ENCODE measurements at places on chromosomes 5 and 9.

DNA sequence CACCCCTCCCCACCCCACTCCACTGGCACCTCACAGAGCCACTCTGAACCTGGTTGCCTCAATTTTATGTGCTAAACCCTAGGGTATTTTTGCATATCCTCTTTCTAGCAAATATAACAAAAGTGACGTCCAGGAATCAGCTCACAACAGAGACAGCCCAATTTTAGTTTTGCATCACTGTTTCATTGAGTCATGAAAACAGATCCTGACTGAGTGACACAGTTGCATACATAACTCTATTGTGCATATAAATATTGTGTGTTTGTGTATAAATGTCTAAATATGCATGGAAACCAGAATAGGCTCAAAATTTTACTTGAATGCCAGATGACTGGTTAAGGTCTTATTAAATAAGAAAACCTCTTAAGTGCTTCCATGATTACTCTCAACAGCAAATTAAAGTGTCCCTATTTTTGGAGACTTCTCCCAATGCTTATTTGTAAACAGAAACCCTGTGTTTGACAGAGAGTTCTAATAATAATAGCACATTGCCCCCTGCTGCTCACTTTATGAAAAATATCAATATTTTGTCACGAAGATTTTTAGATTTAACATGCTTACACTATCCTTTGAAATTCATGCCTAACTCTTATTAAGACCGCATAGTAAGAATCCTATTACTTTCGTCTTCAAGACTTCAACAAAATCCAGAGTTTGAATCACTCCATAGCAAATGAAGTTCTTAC lies 75.5 kb upstream of the PRRC1 start:
- DNase-seq: no peak

DNA sequence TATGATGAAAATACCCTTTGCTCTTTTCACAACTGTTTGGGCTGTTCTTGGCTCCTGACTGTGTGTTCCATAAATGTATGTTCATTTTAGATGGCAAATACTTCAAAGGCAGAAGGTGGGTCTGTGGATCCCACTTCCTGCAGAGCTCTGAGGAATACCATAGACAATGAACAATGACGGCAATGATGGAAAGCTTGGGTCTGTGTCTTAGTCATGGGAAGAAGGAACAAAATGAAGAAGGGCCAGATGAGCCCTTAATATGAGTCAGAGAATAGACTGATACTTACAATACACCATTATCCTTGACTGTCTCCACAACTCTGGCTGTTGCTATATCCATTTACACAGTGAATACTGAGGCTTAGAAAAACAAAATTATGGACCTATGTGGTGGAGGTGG lies 126.0 kb downstream of the SLIT3 start:
- no peak for DNase-seq

GRCh38 chr5:74040065-74040551 lies 414.1 kb downstream of the ARHGEF28 start:
- peak; percentile 45 for DNase-seq

DNA sequence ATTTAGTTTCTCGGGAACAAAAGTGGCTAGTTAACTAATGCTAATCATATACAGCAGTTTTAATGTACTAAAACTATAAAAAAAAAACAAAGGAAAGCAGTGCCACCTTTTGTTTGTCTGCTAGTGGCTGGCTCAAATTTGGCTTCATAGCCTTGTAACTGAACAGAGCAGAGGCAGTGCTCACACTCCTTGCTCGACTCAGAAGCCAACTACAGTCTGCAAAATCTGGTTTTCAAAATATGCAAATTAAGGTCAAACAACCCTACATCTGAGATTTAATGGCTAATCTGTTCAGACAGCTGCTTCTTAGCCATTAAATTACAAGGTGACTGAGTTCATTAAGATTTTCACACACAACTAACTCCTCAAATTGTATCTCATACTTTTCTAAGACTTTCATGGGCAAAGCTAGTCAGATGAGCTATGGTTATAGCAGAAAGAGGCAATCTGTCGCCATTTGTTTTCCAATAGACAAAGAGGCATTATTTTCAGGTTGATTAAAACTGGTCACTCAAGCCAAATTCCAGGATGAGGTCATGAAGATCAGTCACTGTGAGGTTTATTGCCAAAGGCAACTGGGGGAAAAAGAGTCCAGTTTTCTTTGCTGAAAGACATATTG lies 56.8 kb upstream of the EPB41L4A start:
- DNase-seq: no peak

DNA sequence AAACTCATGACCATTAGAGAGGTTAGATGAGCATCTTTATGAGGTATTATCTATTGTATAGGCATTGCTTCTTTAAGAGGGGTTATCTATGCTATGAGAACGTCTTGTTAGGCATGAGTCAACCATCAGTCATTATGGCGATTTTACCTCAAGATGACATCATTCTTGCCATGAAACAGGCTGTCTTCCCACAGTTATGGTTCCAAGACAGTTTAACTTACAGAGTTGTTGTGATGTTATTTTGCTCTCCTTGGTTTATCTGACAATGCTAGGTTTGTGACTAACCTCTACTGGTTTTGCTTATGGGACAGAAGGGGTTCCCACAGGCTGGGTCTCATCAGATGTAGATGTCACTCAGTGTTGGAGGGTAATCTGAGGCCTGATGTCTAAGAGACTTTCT lies 1864.7 kb upstream of the ACO1 start:
- no peak for DNase-seq

- DNase-seq: no peak
Observed at GRCh38 chr9:80839821-80840675, 849.3 kb downstream of the TLE1 start.

GRCh38 chr5:40869384-40869783 lies 28.2 kb downstream of the CARD6 start:
- DNase-seq: no peak

GRCh38 chr9:106962122-106962521 lies 99.2 kb downstream of the ZNF462 start:
- no peak for DNase-seq

- no peak for DNase-seq
Observed at GRCh38 chr9:122614362-122614761, at the start of gene OR1Q1. OR1Q1 (plus strand) TSS chr9:122614738; CDS start chr9:122614738, 0 bp downstream.

DNA sequence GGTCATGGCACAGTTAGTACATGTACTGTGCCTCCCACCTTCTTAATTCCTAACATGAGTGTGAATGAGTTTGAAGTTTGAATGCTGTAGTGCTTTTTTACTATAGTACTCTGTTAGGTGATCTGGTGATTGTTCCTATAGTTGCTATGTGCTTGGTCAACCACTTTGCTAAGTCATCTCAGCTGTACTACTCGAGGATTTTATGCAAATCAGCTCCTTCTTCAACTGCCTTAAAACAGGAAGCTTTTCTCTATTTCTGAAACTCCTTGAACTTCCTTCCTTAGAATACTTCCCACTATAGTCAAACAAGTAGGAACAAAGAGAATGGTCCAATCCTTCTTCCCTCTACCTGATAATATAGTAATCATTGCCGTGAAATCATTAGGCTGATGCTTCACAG lies 219.6 kb downstream of the CTNND2 start:
- DNase-seq: no peak

DNA sequence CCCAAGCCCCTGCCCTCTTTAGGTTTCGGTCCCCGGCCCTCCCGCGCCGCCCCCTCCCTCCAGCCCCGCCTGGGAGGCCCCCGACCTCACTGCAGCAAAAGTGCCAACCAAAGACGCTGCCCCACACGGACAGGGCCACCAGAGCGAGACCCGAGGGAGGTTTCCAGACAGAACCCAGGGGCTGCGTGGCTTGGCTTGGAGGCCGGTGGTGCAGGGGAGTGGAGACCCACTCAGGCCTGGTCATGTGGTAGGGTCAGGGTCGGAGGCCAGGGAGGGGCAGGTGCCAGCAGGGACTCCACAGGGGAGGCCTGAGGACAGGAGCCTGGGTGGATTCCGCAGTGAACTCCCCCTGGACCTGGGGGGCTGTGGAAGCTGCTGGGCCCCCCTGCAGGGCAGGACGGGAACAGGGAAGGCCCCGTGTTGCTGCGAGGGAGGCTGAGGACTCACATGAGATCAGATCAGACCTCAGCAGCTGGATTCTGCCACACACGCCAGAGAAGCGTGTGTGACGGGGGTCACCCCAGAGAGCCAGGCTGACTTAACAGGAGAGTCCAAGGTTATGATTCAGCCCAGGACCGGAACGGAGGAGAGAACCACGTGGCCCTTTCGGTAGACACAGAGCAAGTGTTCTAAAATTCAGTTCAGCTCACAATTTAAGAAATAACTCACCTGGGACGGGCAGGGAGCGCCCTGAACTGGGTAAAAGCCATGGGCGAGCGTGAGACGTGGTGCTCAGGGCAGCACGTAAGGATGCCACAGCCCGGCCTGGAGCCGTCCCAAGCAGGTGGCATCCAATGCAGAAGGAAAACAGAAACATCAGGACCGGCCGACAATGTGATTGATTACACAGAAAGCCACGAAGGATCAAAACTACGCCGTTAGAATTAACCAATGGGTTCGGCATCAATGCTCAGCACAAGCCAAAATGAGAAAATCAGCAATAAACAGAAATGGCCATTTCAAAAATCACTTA lies 38.9 kb downstream of the EXD3 start:
- DNase-seq: no peak

GRCh38 chr5:32562843-32563242 lies 22.5 kb upstream of the SUB1 start:
- DNase-seq: no peak

DNA sequence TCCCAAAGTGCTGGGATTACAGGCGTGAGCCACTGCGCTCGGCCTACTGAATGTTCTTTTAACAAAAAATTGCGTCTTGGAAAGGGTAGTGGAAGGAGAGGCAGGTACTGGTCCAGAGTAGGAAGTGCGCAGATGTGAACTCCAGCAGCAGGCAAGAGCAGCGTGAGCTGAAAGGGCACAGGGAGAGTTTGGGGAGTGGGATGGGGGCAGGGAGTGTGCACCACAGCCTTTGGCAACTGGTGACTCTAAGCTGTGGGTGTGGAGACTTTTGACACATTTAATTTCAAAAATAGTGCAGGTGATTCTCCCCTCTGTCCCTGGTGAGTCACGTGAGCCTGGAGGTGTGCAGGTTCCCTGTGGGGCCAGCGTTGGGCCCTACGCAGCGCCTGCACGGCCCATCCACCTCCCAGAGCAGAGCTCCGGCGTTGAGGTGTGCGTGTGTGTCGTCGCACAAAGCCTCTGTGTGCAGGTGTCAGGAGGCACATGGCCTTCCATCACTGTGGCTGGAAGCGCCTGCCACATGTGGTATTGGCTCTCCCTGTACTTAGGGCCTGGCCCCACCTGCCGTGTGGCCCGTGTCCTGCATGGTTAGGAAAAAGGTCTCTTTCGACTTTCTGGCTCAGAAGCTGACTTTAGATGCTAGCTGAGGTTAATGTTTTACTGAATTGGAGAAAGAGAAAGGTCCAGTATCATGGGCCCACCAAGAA lies 11.5 kb downstream of the SQSTM1 start:
- no peak for DNase-seq

- DNase-seq: no peak
Observed at GRCh38 chr9:26813247-26813646, 79.4 kb downstream of the CAAP1 start.

GRCh38 chr5:134614450-134615085 lies 18.1 kb downstream of the SAR1B start:
- no peak for DNase-seq

- peak; percentile 81 for DNase-seq
Observed at GRCh38 chr9:3894772-3895171, 369.0 kb upstream of the RFX3 start.

DNA sequence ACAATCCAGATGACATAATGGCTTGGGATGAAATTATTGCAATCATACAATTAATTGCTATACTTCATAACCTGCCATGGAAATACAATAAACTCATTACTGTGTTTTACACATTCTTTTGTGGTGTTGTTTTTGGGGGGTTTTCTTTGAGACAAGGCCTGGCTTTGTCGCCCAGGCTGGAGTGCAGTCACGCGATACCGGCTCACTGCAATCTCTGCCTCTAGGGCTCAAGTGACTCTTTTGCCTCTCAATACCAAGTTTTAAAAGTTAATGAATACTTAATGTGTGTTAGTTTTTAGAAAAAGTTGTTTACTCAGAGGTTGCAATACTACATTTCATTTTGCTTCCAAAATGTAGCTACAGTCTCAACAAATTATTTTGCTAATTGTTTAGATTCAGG lies 598.4 kb downstream of the CHSY3 start:
- DNase-seq: no peak

DNA sequence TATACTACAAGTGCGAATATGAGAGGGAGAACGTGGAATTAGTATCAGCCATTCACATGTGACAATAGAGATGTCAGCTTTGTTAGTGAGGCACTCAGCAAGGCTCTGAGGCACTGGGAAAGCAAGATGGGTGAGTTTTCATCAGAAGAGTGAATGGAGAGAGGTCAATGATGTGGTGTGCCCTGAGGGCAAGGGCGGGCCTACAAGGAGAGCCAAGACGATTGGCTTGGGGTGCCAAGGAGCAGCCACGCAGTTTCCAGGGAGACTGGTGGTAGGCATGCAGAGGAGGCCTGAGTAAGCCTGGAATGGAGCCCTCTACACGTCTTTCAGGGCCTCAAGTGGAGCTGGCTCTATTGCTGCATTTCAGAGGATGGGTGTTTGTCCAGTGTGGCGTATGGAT lies 24.7 kb downstream of the BTF3 start:
- no peak for DNase-seq

- no peak for DNase-seq
Observed at GRCh38 chr5:646396-647201, 34.5 kb downstream of the CEP72 start.

- no peak for DNase-seq
Observed at GRCh38 chr5:162543437-162543836, 475.9 kb downstream of the GABRG2 start.

Data from GM04504 (cell line).